ENCODE measurements at places on chromosomes 7 and 10.

DNA sequence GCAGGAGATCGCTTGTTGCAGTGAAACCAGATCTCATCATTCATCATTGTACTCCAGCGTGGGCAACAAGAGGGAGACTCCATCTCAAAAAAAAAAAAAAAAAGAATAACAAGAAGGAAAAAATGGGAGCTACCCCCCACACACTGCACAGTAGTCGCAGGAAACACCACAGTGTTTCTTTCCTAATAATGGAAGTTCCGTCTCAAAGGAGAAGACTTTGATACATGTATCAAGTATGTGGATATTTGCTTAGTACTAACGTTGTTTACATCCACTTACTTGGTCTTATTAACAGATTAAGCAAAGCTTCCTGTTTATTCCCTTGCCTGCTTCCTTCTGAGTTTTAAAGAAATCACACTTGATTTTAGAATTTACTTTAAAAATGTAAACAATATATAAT lies 22.2 kb downstream of the YAE1 start:
- no peak for DNase-seq

GRCh38 chr7:117072620-117073118 lies 119.4 kb downstream of the ST7 start:
- no peak for DNase-seq

- no peak for DNase-seq
Observed at GRCh38 chr7:97801108-97801507, 69.2 kb downstream of the TAC1 start.

DNA sequence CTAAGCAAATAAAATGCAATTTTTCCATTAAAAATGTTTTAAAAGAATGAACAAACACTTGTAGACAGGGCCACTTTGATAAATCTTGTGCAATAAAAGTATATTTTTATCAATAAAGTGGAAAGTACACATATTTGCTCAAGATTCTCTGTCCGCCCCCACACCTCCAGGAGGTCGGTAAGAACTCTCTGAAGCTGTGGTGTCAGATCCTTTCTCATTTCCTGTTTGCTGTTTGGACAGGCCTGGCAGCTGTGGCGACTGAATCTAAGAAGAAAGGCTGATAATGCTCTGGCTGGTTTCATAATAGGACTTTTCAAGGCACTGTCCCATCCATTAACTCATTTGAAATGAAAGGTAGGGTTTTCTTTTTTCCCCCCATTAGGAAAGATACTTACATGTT lies 15.3 kb upstream of the ASB4 start:
- peak; percentile 80 for DNase-seq

DNA sequence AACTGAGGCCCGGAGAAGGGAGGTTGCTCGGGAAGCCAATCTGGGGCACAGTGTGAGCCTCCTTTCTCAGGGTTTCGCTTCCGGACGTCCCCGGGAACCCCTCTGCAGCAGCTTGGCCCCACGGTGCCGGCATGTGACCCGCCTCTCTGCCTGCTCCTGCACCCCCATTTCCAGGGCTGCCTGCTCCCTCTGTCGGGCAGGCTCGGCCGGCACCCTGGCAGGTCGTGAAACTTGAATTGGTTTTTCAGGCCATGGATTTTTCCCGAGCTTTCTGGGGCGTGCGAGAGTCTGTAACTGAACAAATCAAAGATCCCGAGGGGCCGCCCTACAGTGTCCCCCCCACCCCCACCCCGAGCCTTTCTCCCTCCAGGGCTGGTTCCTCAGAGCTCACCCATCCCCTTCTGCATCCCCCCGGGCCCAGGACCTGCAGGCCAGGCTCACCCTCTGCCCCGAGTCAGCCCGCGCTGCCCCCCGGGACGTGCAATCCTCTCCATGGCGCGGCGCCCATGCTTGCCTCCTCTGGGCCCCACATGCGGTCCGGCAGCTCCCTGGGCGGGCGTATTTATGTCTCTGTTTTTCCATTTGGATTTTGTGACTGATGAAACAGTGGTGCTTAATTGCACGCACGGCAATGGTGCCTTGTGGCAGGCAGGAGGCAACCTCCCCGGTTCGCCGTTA lies 58.1 kb downstream of the UNCX start:
- no peak for DNase-seq

DNA sequence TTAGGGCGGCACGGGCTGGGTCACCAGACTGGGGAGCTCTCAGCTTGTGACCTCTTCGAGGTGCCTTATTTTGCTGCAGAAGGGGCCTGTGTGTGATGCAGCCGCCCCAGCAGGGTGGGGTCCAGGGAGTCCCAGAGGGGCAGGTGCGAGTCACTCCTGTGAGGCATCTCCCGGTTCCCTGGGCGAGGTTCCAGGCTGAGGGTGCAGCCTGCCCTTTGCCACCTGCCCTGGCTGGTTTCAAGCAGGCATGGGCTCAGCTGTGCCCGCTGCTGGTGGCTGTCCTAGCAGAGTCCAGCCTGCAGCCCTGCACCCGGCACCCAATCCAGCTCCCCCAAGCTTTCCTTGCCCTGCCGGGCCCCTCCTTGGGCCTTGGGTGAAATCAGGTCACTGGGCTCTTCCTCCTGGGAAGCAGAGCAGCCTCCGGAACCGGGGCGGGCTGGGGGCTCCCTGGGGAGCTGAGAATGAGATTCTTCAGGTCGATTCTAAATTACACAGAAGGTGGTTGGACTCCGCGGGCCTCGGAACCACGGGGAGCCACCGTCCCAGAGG lies 64.8 kb downstream of the PWWP2B start:
- no peak for DNase-seq

DNA sequence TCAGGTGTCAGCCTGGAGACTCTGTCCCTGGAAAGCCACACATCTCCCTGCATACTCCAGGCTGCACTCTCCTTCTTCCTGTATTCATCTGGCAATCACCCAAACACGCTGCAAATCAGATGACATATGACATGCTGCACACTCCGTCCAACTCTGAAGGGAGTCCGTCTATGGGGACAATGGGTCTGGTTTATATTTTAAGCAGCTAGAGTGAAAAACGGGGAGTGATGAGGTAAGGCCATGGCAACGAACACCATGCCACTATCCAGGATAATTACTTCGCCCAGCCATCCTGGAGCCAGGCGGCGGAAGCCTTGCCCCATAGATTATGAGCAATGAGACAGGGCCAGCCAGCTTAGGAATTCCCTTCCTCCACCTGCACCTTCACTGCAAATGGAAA lies 140.1 kb downstream of the PLXNA4 start:
- peak; percentile 84 for DNase-seq

DNA sequence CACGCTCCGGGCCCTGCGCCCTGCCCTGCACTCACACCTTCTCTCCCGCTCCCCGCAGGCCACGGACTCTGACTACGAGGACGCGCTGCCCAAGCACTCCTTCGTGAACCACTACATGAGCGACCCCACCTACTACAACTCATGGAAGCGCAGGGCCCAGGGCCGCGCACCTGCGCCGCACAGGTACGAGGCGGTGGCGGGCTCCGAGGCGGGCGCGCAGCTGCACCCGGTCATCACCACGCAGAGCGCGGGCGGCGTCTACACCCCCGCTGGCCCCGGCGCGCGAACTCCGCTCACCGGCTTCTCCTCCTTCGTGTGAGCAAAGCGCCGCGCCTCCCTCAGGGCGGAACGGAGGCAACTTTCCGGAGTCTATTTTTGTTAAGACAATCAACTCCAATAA lies 417.0 kb upstream of the FOXK1 start:
- DNase-seq, result no peak

GRCh38 chr7:115740043-115740442 lies 290.5 kb downstream of the TFEC start:
- DNase-seq, result no peak
